NCI-H1417 treated with DMSO at 0.1 percent for 48 hours (cell line): ENCODE measurements at places on chromosomes 7 and 10.

DNA sequence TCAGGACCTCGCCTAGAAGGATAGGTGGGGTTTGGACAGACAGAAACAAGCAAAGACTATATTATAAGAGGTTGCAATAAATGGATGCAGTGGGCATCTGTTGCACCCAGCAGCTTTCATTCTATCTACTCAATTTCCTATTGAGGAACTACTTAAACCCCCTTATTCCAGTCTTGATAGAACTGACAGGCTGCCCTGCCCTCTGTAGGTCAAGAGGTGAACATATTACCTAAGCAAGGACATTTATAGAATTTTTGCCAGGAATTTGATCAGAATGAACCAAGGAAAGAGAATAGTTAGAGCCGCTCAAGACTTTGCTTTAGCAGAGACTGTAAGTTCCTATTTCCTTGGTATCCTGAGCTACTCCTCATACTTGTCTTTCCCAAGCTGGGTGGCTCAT, 9.5 kb downstream of the VTI1A start:
- DNase-seq = no peak

DNA sequence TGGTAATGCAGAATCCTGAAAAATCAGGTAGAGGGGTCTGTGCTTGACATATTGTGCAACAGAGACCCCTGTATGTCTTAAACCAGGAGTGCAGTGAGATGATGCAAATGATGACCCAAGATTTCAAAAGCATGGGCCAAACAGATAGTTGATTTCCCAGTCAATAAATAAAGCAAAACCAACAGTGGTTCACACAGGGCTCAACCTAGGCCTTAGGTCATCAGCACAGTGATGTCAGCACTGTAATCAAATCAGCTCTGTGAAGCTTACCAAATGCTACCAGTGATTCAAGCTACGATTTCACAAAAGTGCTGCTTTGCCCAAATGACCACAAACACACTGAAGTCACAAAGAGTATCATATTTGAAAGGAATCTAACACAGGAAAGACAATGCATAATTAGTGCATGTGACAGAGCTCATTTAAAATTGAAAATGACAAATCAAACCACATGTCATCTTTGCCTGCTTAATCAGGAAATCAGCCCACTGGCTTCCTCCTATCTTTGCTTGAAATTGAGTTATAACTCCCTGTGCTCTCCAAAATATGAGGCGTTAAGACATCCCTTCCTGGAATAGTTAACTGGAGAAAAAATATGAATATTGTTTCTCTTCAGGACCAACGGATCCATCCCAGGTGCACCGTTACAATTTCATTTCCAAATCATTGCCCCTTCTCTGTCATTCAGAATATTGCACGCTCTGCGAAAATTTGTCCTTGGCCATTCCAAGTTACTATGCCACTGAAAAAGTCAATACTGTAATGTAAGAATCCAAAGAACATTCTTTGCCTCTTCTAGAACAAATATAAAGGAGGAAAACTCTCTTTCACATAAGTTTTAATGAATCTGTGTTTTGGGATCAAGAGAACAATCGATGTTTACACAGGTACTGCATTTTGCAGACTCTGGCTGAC, 41.9 kb upstream of the ASL start:
- no peak for DNase-seq

DNA sequence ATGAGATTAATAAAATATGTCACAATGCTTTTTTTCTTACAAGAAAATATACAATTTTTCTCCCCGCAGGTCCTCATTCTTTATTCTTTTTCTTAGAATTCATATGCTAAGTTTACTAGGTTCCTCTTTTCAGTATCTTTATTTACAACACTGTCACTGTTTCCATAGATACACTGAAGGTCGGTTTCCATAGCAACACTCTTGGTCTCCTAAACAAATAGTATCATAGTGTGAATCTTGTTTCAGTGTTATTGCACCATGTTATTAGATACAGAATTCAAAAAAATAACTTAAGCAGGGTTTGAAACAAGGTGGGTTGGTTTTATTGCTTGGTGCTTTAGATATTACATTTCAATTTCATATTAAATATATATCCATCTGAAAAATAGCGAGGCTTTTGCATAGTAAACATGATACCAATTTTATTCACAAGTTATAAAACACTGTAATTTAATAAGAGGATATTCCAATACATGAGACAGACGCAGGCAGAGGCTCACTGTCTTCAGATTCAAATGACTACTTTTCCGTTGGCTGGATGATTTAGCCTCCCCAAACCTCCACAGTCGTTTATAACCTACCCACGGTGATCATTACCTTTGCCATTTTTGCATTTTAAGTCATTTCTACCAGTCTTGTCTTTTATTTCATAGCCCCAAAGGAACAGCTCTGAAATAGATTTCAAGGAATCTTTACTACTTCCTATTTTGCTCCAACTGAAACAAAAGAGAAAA, 88.9 kb upstream of the KLF6 start:
- DNase-seq = no peak

DNA sequence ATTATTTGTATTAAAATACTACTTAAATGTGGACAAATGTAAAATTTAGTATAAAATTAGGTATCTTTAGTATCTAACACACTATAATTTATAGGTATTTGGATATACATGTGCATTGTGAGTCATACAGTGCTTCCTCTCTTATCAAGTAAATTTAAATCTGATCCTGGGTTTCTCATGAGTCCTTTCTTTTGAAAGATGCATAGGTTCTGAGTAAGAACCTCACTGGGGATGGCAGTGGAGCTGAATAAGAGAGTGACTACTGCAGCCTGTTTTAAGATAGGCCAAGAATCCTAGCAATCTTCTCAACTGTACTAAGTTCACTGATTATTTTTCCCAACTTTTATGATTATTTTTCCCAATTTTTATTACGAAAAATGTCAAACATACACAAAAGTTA, 16.2 kb downstream of the CEP55 start:
- no peak for DNase-seq

DNA sequence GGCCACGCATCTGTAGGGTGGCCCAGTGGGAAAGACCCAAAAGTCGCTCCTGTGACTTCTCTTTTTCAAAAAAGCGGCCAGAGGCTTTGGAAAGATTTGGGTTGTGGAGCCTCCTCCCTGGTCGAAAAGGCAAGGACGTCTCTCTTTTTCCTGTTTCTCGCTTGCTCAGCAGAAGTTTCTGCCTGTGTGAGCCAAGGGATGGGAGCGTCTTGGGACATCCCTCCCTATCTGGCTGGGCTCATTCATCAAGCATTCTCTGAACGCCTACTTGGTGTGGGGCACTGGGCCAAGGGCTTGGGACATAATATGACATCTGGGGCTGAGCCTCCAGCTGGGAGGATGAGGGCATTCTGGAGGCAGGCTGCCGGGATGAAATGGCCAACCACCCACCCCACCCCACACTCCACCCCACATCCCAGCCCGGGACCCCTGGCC, 120.9 kb downstream of the C10orf105 start:
- no peak for DNase-seq

- DNase-seq = no peak
Measured at GRCh38 chr10:124993736-124994451, 52.0 kb downstream of the ZRANB1 start.

- no peak for DNase-seq
Measured at GRCh38 chr7:47143339-47143738, 438.6 kb downstream of the TNS3 start.

DNA sequence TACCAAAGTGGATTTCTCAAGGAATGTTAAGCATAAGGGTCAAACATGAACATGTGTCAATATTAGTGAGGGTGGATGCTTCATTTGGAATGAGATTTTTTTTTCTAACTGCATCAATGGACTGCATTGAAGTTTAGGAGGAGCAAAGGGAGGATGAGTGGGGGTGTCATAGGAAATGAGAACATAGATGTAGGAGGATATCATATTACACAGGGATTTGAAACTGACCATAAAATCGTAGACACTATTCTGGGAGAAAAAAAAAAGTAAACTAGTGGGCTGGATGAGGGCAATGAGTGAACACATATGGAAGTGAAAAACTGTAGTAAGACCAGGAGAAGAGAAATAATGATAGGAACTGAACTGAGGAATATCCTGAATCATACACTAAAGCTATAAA, 109.4 kb downstream of the SEMA3A start:
- DNase-seq = no peak

DNA sequence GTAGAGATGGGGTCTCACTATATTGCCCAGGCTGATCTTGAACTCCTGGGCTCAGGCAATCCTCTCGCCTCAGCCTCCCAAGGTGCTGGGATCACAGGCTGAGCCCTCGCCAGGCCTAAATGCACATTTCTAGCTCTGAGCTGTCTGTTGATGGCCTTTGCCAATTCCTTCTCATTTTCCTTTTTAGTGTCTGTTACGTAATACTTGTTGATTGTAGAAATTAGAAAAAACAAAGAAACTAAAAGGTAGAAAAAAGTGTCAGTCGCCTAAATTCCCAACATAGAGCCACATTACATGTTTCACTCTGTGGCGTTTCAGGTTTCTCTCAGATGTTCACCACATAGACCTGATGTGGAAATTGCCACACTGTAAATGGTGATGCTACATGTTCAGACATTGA, 44.0 kb upstream of the RASGEF1A start:
- DNase-seq = no peak

- no peak for DNase-seq
Measured at GRCh38 chr7:46880508-46881196, 701.3 kb downstream of the TNS3 start.

DNA sequence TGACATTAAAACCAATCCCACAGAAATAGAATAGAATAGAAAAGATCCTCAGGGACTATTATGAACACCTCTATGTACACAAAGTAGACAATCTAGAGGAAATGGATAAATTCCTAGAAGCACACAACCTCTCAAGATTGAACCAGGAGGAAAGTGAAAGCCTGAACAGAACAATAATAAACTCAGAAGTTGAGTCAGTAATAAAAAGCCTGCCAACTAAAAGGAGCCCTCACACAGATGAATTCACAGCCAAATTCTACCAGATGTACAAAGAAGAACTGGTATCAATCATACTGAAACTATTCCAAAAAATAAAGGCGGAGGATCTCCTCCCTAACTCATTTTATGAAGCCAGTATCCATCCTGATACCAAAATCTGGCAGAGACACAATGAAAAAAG, 220.3 kb upstream of the HPS1 start:
- no peak for DNase-seq

DNA sequence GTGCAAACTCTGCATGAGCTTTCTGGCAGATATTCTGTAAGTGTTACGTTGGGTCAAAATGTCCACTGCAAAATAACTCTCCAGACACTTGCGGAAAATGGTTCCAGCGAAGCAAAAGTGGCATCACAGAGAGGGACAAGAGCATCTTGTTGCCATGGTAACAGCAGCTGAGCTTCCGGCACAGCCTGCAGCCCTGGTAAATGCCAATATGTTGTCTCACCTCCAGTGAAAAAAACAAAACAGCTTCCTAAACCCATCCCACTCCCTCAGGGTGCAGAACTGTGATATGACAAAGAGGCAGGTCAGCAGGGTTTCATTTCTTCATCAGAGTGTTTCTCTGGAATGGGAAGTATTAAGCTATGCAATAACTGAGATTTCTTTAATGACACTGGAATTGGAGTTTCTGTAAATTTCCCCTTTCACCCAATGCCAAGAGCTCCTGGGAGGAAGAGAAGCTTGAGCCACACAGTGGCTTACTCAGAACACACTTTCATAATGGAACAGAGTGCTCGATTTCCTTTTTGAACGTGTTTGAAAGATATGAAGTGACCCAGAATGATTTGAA, 65.6 kb downstream of the FOXI2 start:
- DNase-seq = no peak

- DNase-seq = no peak
Measured at GRCh38 chr7:33774762-33775523, 130.4 kb upstream of the BMPER start.

DNA sequence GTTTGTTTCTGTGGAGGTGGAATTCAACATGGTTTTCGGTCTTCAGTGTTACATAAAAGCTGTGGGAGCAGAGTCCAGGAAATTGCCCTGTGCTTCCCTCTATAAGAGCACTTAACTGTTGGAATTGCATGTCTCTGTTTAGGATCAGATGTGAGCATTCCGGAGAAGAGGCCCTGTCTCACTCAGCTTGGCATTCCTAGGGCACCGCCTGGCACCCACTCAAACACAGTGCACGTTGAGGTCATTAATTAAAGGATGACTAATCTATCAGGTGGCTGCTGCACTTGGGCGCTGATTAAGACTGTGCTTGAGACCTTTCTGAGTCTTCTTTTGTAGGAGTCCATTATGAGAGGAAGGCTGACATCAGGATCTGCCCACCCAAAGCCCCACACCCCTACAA, 82.8 kb upstream of the VIPR2 start:
- no peak for DNase-seq

GRCh38 chr10:96986200-96986856, 154.2 kb downstream of the LCOR start:
- no peak for DNase-seq

GRCh38 chr10:60099998-60100747, 193.8 kb upstream of the CCDC6 start:
- no peak for DNase-seq

DNA sequence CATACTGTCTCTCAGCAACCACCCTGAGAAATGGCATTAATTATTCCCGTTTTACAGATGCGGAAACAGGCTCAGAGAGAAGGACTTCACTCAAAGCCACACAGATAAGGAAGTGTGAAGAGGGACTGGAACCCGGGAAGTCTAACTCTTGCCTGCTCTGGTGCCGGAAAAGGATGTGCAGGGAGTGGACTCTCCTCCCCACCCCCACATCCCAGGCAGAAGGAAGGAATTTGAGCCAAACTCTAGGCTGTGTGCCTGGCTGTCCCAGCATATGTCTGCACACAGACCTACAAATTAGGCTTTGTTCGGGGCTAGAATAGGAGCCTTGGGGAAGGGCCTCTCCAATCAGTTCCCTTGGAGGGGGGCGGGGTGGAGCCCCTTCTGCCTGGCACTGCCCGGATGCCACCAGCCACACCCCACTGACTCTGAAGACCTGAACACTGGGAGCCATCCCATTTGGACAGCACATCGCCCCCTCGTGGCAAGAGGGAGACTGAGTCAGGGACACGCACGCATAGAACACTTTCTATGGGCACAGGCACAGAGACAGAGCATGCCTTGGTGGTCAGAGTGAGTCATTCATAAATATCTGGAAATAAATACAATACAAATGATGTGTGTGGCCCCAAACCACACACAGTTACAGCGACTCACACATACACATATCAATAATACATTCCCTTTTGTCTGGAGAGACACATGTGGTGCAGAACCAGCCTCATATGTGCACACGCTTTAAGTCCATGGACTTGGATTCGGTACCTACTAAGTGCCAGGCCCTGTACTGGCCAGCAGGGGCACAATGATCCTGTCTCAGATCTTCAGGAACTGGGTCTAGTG, 13.1 kb downstream of the LZTS2 start:
- DNase-seq = no peak

GRCh38 chr7:44194562-44195145, 5.4 kb upstream of the GCK start:
- DNase-seq = no peak

- DNase-seq = no peak
Measured at GRCh38 chr7:142488036-142488633, 230.3 kb upstream of the PRSS58 start.
